ENCODE measurements at places on chromosomes 12 and 14.
A peak's percentile ranks its signal among the peaks of the same experiment; 100 is the strongest.

DNA sequence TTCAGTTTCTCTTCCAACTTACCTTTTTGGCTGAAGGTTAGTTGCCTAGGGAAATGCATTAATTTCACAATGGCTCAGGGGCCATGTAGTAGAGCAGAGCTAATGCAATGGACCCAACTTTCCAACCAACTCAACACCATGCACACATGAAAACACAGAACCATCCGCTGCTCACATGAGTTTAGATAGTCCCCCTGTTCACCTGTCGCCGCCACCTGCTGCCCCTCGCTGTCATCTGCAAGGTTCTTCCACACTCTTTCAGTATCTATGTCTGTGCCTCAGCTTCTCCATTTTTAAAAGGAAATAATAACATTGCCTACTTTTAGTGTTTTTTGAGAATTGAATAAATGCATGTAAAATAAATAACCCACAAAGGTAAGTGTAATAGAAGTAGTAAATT lies 585.6 kb downstream of the ETNK1 start:
- no peak for DNase-seq

GRCh38 chr12:110180591-110181005 lies 56.4 kb downstream of the IFT81 start:
- DNase-seq, result no peak

GRCh38 chr12:5913387-5913786 lies 31.7 kb downstream of the ANO2 start:
- no peak for DNase-seq

GRCh38 chr12:4216187-4216927 lies 57.2 kb upstream of the CCND2 start:
- DNase-seq, result no peak

GRCh38 chr12:51403681-51404136 lies 12.5 kb upstream of the GALNT6 start:
- no peak for DNase-seq

DNA sequence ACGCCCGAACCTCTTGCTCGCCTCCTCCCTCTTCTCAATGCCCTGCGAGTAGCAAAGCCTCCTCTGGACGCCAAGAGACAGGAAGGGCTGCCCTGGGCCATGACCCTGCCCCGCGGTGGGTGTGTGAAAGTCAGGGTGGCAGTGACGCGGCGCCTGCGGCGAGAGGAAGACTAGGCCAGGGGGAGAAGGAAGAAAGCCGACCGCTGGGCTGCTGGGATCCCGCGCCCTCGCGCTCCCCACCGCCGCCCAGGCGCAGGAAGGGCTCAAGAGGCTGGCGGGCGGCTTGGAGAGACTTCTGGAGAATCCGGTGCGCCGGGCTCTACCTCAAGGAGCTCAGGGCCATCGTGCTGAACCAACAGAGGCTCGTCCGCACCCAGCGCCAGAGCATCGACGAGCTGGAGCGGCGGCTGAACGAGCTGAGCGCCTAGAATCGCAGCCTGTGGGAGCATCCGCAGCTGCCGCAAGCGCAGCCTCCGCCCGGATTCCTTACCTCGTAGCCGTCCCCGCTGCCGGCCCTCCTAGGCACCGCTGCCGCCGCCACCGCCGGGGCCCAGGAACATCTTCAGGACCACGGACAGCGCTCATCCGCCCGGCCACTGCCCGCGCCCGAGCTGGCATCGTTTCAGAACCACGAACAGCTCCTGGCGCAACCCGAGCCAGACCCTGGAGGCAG lies 105.0 kb upstream of the PRB2 start:
- DNase-seq, result peak; percentile 66

GRCh38 chr14:100474196-100474595 lies 113.0 kb downstream of the BEGAIN start:
- DNase-seq, result no peak

DNA sequence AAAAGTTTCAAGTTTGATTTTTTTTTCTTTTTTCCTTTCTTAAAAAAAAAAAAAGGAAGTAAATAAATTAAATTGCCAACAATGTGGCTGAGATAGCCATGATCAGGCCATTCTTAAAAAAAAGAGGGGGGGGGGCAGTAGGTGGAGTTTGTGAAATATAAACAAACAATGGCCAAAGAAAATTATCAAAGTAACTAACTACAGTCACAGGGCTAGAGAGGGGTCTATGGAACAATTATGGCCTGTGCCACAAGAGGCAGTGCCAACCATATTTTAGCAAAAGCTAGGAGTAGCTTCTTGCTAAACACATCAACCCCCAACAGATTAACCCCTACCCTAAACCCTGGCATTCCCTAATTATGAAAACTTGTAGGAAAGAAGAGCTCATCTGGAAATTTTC lies 16.2 kb upstream of the SMARCC2 start:
- no peak for DNase-seq

All from GM10248 (cell line).